ENCODE measurements at places on chromosomes 2 and 18.

GRCh38 chr18:7696780-7697179, 129.7 kb downstream of the PTPRM start:
- DNase-seq = no peak

- peak; percentile 84 for DNase-seq
Observed at GRCh38 chr2:43039376-43040080, 186.9 kb downstream of the ZFP36L2 start.

DNA sequence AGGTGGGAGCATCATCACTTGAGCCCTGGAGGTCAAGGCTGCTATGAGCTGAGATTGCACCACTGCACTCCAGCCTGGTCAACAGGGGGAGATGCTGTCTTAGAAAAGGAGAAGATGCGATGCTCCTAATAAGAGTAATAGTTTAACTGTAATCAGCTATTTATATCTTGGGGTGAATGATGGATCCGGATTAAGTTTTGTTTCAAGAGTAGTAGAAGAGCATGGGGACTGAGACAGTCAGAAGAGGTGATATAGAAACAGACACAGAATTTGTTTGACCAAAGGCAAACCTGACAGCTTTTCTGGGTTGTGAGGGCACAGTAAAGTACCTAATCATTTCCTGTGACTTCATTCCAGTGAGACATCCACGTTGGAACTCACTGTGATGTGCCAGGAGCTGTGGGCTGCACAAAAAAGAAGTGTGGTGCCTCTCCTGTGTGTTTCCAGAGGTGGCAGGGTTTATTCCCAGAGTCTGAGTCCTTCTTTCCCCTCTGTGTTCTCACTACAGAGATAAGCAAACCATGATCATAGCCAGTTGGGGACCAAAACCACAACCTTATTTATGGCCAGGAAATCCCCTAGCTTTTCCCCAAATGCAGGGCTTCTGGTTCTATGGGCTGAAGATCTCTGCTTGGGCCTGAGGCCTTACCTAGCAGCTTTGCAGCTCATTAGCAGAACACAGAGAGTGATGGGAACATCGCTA, 113.7 kb downstream of the XRCC5 start:
- DNase-seq = no peak

GRCh38 chr18:56711708-56712445, 60.7 kb downstream of the WDR7 start:
- DNase-seq = no peak

DNA sequence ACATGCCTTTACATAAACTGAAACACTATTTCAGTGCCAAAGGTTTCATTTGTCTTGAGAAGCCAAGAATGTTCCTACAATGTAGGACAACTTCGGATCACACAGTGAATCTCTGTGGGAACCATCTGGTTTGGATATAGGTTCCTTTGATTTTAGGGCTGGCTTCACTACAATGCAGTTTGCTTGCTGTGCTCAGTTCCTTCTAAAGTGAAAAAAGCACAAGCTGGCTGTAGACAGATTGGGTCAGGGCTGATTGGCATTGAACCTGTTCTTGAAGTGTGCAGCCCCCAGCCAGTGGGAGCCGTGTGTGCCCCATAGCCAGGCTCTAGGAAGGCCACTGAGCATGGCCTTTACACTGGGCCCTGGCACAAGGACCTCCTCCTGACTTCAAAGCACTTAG, 167.9 kb upstream of the HNRNPA3 start:
- no peak for DNase-seq

GRCh38 chr2:66566726-66567399, 131.9 kb downstream of the MEIS1 start:
- no peak for DNase-seq

GRCh38 chr2:39008665-39009064, 112.2 kb downstream of the SOS1 start:
- DNase-seq = no peak

GRCh38 chr2:120237491-120237902, 14.3 kb upstream of the TMEM185B start:
- peak; percentile 95 for DNase-seq

GRCh38 chr2:76197428-76197827, 486.7 kb upstream of the GCFC2 start:
- DNase-seq = no peak

All from islet precursor cell (in vitro differentiated cells).